NCI-H1930 (cell line): ENCODE measurements at places on chromosomes 1 and 21.

DNA sequence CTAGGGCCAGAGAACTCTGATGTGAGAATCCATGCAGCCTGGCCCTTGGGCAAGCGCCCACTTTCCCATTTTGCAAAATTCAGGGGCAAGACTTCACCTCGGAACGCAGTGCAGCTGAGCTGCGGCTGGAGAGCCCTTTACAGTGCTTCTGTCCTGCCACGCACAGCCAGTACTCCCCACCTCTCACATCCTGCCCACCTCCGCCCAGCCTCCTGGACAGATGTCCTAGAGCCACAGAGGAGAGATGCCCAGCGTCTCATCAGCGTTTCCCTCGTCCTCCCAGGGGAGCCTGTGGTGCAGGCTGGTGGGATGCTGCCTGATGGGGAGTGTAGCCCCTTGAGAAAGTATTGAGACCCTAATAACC lies 29.6 kb downstream of the RUNX3 start:
- no peak for DNase-seq

GRCh38 chr1:19338323-19338762 lies 26.2 kb downstream of the SLC66A1 start:
- DNase-seq = no peak

GRCh38 chr1:233342086-233342485 lies 14.6 kb downstream of the MAP3K21 start:
- DNase-seq = no peak

GRCh38 chr1:75394386-75395139 lies 216.4 kb downstream of the SLC44A5 start:
- DNase-seq = no peak

DNA sequence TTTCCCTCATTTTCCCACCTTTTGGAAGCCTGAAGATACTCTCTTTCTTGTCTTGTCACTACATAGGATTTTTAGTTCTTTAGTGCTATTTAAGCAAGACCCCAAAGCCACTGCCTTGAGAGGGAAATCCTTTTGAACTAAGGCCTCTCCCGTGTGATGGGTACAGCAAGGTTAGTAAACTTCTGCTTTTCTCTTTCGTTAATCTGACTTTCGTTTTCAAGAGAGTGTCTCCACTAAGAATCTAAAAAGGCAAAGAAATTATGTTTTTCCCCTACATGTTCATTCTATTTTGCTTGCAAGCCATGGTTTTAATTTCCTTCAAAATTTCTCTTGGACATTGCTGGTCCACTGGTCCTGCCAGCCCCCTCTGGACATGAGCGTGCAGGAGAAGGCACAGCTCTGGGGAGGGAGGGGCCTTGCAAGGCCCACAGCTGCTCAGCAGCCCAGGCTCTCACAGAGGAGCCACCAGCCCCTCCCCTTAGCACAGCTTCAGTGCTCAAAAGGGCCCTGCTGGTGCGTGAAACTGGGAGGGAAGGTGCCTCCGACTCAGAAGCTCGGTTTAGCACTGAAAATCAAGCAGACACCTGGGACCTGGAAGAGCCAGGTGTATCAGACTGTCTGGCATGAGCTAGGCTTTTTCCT lies 210.9 kb upstream of the GALNT2 start:
- DNase-seq = no peak

DNA sequence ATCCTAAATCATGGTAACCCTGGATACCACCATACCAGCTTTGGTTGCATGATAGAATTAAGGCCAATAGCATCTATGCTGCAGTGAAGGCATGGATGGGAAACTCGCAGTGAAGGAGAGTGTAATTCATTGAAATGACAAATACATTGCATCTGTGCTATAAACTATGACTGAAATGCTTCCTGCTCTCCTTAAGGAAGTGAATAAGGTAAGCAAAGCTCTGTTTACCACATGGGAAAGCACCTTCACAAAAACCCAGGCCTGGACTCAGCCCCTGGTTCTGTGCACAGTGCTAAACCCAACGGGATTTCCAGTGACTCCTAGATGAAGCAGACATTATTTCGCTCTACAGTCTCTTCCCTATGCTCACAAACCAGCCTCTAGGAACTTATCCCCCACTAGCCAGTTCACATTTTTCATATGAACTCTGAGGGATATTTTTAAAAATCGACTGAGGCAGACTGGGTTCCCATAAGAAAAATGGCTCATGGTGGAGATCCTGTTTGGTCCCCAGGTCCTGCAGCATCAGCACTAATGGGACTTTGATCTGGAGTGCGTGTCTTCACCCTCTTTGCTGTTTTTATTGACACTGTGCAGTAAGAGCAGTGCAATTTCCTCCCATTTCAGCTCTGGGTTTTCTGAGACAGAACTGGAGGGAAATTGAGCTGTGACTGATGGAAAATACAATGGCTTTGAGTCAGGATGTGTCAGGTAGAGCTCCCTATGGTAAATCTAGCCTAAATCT lies 362.7 kb downstream of the SIPA1L2 start:
- no peak for DNase-seq

- no peak for DNase-seq
Observed at GRCh38 chr21:19343711-19344110, 940.1 kb upstream of the TMPRSS15 start.

DNA sequence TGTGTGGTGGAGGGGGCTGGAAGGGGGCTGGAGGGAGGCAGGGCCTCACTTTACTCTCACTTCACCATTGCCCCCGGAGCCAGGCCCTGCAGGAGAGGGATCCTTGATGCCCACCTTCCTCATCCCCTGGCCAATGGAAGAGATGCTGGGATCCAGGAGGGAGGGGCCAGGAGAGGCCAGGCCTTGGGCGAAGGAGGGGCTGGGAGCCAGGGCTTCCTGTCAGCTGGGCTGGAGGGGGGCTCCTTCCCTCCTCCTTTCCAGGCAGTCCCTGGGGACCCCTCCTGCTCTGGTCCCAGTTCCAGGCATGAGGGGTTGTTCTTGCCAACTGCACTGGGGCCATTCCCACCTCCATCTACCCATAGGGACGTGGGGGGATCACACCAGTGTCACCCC lies 5.7 kb downstream of the AHDC1 start:
- no peak for DNase-seq

- DNase-seq = no peak
Observed at GRCh38 chr1:36807262-36807661, 227.1 kb downstream of the GRIK3 start.

GRCh38 chr1:67815303-67816094 lies 17.8 kb downstream of the GNG12 start:
- no peak for DNase-seq

DNA sequence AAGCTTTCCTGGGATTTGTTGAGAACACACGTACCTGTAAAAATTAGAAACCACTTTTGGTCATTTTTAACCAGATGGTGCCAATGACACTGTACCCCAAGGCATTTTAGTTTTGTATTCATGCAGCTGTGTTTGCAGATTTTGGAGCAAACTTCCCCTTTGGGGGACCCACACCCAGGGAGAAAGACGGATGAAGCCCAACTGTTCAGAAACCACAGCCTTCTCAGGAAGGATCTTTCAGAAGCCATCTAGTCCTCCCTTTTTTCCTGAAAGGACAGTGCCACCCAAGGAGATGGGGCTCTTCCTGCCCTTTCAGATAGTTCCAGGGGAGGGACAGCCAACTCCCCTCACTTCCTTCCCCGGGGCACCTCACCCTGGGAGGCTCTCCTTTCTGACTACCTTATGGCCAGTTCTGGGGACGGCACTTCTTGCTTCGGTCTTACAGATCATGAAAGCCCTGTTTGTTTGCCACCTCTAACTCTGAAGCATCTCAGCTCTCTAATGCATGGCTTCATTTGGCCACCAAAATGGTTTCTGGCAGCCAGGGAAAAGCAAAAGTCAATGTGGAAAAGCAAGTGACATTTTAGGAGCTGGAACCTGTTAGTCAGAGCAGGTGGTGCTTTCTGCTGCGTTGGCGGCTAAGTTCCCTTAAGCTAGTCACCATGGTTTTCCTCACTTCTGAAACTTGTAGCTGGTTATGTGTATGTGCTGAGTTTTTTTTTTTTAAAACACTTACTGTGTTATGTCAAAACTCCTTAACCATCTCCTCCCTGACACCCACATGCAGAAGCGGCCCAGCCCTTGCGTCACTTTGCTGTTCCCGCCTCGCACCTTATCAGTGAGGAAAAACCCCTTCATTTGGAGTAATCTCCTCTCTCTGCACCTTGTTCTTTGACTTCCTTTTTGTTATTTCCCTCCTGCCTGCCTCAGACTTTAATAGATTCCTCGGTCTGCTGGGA lies 10.1 kb downstream of the TMCC2 start:
- no peak for DNase-seq

- DNase-seq = no peak
Observed at GRCh38 chr21:31198575-31198974, 145.5 kb downstream of the TIAM1 start.
